ENCODE measurements at places on chromosomes 16 and 17.

DNA sequence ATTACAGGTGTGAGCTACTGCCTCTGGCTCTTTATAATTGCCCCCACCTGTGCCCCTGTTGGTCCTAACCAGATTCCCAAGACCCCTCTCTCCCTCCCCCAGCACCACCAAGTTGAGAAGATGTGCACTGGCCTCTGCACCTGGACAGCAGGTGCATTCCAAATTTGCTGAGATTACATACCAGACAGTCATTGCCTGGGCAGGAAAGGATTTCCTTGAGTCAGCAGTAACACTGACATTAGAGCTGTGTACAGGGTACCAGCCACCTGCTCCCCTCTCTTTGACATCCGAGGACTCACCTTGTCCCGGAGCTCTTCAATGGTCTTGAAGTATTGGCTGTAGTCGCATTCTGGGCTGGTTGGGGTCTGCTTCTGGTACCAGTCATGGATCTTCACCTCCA lies 659 bp downstream of the KRT15 start:
- DNase-seq = no peak

DNA sequence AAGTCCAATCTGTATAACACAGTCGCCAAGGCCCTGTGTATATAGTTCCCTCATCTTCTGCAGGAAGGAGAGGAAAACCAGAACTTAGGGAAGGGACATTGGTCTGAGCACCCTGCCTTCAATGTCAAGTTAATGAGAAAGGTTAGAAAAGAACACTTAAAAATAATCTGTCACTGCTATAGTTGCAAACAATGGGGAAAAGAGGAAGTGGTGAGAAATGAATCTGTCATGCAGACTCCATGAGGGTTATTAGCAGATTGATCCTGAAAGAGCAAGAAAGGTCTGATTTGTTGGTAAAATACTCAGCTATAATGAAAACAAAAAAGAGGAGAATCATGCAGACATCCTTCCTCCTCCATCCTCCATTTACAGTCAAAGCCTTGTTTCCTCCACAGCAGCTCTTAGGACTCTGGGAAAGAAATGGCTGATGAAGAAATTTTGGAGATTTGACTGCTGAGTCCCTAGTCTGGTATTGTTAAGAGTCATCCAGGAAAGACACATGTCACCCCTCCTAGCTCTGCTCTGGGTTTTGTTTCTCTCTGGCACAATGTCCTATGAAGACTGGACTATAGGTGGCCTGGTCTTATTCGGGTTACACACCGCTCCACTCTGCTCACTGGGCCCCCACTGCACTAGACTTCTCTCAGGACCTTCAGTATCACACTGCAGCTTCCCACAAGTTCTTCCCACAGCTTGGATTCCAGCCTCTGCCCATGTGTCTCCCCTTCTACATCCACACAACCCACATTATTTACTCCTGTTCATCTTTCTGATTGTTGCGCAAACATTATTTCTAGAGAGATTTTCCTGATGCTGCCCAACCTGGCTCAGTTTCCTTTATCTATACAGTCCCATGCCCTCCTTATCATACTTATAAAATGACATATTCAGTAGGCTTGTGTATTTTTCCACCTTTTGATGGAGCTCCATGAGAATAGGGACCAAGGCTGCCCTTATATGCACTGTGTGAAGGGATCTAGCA lies 56.5 kb upstream of the XYLT1 start:
- DNase-seq = no peak

DNA sequence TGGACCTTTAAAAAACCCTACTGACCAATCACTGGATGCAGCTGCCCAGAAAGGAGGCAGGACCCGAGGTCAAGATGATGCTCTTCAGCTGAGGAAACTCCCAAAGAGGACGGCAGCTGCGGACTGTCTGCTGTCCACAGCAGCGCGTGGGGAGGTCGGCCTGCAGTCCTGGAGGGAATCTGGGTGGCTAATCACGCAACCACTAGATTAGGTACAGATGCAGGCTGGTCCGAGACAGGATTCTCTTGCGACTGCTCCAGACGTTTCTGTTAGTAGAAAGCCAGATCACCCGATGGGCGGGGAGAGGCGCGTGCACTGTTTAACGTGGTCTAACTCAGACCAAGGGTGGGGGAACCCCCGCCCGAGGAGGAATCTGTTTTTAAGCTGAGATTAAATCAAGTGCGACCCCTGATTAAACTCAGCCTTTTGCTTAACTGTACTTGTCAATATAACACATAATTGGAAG lies 8.8 kb downstream of the CTRB2 start:
- DNase-seq = no peak

GRCh38 chr17:4229627-4230541 lies 33.9 kb downstream of the ANKFY1 start:
- peak; percentile 97 for DNase-seq

- no peak for DNase-seq
These were observed 58.5 kb downstream of the BAHCC1 start for GRCh38 chr17:81453712-81454111.

DNA sequence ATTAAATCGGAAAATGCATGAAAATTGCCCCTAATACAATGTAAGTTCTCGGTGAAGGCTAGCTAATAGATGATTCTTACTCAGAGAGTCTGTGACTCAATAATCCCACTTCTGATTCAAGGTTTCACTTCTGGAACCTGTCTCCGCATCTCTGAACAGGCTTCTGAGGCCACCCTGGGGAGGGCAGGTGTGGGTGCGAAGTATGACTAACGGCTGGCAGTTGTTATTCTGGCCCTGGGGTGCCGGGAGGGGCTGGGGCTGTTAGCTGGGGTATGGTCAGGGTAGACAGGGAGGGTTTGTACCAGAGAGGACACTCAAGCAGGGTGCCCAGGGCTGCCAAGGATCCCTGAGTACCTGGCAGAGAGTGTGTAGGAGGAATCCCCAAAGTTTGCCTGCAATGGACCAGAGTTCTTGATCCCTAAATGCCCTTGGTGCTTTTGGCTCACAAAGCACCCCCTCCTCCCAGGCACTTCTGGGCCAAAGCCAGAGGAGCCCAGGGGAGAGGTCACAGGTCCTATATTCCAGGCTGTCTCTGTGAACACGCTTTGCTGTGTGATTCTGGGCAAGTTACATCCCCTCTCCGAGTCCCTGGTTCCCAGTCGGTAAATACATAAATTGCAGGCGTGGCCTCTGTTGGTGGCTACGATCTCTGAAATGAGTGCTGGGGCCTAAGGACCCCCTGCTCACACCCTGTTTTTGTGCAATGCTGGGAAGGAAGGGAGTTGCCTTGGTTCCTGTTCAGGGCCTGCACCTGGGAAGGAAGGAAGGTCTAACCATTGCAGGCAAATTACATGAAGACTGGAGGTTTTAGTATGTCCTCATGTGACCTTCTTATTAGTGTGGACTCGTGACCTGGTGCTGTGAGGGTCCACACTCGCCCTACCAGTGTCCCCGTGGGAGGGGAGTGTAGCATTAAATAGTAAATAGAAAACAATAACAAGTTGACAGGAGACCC lies 49.9 kb upstream of the CPNE2 start:
- peak; percentile 59 for DNase-seq

DNA sequence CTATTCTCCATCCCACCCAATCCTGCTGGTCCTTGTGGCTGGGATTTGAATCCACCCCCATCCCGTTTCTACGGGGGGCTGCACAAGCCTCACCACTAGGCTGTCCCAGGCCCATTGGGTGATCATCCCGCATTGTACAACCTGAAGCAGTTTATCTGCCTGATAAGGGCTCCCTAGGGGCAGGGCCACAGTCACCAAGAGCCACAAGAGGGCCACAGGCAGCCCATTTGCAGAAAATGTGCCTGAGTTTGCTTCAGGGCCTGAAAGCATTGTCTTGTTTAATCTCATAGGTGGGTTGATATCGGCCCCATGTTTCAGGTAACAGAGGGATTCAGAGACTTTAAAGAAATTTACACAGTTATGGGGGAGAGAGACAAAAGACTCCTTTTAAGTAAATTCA lies 245.0 kb downstream of the CPPED1 start:
- DNase-seq = no peak

- no peak for DNase-seq
These were observed 12.9 kb downstream of the DRC3 start for GRCh38 chr17:17985555-17985954.

DNA sequence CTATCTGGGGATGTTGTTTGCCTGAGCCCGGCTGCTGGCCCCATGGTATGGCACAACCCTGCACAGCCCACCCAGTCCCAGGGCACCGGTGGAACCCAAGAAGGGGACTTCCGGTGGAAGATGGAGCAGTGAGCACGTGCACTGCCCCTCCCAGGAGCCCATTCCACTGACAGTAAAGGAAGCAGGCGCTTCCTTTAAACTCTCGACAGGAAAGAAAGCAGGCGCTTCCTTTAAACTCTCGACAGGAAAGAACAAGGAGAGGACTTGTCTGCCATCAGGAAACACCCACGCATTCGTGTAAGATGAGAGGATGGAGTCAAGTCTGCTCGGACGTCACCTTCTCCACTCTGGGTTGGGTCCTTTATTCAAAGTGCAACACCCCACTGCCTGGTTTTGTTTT lies 53.7 kb downstream of the IL21R start:
- DNase-seq = no peak

- DNase-seq = no peak
These were observed 21.0 kb upstream of the EVPL start for GRCh38 chr17:76048025-76048605.

DNA sequence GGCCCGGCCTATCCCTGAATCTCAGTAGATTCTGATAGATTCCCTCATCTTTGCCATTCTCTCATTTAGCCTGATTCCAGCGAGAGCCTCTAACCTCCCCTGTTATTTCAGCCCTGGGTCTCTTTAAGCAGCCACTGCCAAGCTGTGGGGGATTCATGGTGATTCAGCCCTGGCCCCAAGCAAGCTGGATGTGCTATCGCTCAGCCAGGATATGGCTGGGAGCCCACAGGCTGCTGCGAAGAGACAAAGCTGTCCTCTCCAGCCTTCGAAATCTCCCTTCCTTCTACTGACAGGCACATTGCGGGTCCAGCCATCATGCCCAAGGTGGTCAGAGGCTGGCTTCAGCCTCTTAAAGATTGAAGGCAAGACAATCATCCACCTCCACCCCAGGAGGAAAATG lies 394.1 kb downstream of the SOX9 start:
- peak; percentile 93 for DNase-seq

DNA sequence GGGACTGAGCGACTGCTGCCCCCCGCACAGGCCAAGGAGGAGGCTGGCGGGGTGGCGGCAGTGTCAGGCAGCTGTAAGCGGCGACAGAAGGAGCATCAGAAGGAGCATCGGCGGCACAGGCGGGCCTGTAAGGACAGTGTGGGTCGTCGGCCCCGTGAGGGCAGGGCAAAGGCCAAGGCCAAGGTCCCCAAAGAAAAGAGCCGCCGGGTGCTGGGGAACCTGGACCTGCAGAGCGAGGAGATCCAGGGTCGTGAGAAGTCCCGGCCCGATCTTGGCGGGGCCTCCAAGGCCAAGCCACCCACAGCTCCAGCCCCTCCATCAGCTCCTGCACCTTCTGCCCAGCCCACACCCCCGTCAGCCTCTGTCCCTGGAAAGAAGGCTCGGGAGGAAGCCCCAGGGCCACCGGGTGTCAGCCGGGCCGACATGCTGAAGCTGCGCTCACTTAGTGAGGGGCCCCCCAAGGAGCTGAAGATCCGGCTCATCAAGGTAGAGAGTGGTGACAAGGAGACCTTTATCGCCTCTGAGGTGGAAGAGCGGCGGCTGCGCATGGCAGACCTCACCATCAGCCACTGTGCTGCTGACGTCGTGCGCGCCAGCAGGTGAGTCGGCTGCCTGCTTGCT lies 5.6 kb upstream of the TMEM88 start:
- DNase-seq = no peak

DNA sequence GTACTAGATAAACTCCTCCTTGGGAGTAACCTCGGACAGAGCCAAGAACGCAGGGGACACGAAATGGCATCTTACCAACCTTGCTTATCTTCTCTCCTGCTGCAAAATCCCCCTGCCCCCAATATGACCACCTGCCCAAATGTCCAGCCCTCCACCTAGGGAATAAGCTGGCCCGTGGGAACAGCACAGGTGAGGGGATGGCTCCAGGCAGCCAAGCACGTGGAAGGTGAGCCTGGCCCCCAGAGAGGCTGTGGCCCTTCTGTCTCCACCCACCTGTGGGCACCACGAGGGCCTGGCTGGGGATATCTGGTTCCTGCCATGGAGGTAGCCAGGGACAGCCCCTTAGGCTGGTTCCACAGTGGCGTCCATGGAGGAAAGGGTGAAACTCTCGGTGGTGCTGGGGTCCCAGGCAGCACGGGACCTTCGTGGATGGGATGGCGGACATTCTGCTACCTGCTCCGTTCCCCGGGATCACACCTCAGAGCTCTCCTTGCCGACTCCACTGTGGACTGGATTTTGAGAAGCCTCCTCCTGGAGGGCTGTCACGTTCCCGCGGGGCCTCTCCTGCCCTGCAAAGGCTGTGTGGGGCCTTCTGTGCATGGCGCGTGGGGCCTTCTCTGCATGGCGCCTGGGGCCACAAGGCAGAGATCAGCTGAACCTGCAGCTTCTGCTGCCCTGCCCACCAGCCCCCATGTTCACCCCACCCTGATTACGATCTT lies 388.5 kb upstream of the TNRC6C start:
- DNase-seq = no peak
